ENCODE measurements at places on chromosomes 5 and 9.

DNA sequence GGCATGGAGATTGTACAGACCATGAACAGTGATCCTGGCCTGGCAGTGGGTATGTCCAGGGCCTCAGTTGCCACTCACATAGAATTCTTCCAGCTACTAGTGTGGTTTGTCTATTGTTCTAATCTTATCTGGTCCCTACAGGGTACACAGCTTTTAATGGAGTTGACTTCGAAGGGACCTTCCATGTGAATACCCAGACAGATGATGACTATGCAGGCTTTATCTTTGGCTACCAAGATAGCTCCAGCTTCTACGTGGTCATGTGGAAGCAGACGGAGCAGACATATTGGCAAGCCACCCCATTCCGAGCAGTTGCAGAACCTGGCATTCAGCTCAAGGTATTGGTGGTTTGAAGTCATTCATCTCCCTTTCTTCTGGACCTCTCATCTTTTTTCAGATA, 43.8 kb downstream of the THBS4 start:
- DNase-seq: no peak

DNA sequence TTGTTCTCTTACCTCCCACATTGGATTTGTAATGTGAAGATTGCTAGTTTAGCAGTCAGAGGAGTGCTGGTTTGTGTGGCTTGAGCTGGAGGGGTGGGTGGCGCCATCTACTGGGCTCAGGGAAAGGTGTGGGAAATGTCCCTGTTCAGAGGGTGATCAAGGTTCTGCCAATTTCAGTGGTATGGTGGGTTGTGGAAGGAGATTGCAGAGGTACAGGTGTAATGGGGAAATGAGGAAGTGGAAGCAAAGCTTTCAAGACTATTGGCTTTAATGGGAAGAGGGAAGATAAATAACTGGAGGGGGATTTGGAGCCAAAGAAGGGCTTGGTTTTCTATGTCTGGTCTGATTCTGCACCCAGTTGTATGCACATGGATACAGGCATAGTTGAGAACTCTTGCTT, 76.4 kb downstream of the OSMR start:
- peak; percentile 29 for DNase-seq

- DNase-seq: peak; percentile 79
These were observed 1.4 kb upstream of the C5orf15 start for GRCh38 chr5:133969654-133970324.

- no peak for DNase-seq
These were observed 45.7 kb upstream of the SLCO4C1 start for GRCh38 chr5:102341681-102342288.

DNA sequence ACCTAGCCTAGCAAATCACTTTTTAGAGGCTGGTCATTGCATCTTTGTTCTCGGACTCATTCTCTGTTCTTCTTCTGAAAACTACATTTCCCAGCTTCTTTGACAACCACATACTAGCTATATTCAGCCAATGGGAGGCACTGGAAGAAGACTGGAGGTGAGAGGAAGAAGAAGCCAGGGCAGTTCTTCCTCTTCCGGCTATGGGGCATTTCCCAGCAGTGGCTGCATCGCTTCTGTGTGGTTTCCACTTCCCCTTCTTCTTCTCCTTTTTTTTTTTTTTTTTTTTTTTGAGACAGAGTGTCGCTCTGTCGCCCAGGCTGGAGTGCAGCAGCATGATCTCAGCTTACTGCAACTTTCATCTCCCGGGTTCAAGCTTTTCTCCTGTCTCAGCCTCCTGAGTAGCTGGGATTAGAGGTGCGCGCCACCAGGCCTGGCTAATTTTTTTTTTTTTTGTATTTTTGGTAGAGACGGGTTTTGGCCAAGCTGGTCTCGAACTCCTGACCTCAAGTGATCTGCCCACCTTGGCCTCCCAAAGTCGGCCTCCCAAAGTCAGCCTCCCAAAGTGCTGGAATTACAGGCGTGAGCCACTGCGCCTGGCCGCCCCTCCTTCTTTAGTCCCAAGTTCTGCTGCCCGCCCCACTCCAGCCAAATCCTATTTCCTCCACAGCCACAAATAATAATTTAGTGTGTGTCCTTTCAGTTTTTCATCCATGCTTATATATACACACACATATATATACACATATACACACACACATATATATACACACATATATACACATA, 6.9 kb upstream of the UBAP1 start:
- DNase-seq: no peak

GRCh38 chr5:9780501-9780900, 150.3 kb upstream of the TAS2R1 start:
- DNase-seq: no peak

GRCh38 chr9:97271292-97271691, 36.2 kb upstream of the CCDC180 start:
- DNase-seq: no peak

- DNase-seq: no peak
These were observed 190.1 kb downstream of the TMEM232 start for GRCh38 chr5:110536120-110537115.

DNA sequence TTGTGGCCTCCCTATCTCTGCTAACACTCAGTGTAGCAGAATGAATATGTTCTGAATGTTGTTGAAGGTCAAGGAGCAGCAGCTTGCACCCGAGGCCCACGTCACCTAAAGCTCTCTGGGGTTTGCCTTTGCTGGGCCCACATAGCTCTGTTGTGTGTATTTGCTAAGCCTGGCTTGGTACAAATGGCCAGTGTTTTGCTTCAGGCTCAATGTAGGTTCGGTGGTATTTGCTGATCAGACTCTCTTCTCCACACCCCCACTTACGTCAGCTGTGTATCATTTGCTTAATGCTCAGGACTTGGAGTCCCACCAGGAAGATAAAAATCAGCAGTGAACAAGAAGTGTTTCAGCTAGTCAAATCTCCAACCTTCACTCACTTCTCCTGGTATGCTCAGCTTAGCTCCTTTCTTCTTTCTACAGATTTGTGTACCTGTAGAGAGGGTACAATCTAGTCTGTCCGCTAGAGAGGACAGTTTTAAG, 4.8 kb upstream of the RFESD start:
- DNase-seq: no peak

DNA sequence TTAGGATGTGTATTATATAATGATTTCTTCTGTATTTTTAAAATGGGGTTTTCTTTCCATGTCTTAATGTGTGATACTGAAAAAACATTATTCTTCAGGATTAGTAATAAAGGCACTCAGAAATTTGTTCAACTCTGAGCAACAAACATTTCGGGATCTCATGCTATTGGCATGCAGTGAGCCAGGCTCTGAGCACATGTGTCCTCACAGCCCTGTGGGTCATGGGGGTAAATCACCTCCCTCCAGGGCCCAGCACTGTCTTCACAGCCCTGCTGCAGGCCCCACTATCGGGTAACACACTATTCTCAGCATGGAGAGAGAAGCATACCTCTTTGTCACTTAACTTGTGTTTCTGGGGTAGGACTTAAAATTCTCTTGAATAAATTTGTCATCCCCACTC, 14.0 kb downstream of the TMEM174 start:
- DNase-seq: no peak

DNA sequence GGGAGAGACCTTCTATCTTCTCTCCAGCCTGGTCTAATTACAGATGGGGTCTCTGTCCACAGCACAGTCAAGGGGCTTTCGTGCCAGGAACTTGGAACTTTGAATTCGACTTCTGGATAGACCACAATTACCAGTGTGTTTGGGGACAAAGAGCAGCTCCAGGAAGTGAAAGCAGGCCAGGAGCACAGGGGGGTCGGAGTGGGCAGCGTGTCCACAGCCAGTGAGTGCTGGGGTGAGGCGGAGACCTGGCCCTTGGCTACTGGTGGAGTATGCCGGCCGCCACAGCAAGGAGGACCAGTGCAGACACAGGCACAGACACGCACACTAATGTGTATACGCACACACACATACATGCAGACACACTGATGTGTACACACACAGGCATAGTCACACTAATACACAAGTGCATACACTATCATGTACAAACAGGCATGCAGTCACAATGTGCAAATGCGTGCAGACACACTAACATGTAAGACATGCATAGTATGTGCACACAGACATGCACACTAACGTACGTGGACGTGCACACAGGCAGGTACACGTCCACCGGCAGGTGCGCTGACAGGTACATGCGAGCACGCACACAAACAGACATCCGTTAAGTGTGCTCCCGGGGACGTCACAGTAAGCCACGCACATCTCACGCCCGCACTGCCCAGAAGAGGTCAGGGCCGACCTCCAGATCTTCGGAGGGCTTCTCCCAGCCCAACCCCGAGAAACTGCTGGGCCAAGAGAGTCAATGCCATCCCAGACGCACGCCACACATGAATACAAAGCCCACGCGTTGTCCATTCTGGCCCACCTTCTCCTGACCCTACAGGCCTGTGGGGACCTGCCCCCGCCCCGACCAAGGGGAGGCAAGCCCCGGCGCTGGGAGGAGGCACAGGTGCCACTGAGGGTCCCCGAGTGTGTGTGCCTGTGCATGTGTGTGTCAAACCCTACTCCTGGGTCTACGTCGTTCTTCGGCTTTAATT, 46.5 kb downstream of the NKD2 start:
- DNase-seq: no peak

DNA sequence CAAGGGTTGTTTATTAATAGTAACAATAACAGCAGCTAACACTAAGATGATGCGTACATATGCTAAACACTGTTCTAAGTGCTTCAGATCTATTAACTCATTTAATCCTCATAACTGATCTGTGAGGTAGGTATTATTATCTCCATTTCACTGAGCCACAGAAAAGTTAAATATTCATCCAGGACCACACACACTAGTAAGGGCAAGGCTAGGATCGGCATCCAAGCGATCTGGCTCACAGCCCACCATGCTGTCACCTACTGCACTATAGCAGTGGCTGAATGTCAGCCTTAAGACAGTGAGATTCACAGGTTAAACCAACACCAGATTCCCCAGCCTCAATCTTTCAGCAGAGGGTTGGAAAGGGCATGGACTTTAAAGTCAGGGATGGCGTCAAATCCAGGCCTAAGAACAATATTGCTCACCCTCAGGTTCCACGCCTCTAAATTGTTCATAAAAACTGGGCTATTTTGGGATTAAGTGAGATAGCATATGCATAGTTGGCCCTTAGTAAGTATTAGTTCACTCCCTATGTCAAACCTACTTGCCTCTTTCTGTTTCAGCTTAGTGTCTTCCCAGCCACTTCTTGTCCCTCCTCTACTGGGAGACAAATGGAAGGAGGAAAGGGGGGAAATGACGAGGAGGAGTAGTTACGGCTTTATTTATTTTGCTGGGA, 150.8 kb downstream of the MAPKAP1 start:
- DNase-seq: no peak

DNA sequence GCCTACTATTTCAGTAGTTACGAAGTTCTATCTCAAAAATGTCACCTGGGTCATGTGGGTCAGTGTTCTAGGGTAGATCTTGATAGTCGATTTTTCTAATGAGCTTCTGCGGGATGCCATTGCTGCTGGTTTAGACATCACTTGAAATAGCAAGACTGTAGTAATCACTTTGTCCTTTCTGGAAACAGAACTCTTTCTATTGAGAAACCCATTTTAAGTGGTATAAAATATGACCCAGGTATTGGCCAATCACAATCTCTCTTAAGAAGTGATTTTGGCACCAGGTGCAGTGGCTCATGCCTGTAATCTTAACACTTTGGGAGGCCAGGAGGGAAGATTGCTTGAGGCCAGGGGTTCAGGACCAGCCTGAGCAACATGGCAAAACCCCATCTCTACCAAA, 17.6 kb downstream of the ARRDC3 start:
- no peak for DNase-seq

DNA sequence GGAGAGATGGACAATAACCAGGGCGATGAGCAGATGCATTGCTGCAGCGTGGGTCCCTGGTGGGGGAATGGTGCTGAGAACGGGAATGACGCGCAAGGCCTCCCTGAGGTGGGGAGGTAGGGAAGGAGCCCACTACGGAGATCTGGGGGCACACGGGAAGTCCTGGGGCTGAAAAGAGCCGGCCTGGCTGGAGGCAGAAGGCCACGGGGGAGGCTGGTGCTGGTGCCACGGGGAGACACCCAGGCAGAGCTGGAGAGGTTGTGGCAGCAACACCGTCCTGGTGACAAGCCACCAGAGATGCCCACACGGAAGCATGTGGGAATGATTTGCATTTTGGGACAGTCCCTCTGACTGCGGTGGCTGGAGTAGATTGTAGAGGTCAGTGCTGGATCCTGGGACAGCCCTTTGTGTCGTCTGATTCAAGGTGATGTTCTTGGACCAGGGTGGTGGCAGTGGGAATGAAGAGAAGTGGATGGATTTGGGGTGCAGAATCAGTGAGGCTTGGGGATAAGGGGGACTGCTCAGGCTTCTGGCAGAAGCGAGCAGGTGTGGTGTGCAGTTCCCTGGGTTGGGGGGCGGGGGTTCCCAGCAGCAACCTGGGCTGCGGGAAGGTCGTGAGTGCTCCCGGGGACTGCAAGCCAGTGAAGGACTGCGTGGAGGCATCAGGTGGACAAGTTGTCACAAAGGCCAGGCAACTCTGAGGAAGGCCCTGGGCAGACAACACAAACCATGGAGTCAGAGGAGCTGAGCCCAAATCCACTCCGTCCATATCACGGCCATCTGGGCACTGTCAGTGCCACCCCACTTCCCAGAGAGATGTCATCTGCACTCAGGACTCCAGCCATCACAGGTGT, 25.2 kb upstream of the CNOT6 start:
- DNase-seq: no peak

GRCh38 chr9:126979461-126979860, 64.9 kb downstream of the RALGPS1 start:
- DNase-seq: no peak

DNA sequence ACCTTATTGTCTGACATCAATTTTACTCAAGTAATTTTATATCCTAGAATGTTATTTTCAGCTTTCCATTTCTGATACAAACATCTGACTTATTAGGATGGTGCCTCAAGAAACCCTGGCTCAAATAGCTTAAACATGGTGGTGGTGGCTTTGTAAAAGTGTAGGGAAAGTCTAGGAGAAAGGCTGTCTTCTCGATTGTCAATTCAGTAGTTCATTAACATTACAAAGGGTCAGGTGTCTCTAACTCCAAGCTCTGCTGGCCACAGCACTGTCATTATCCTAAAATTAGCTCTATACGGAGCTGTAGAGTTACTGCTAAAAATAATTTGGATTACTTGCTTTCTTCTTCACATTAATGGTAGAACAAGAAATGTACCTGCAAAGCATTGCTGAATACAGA, 1360.1 kb upstream of the CDH6 start:
- DNase-seq: no peak

DNA sequence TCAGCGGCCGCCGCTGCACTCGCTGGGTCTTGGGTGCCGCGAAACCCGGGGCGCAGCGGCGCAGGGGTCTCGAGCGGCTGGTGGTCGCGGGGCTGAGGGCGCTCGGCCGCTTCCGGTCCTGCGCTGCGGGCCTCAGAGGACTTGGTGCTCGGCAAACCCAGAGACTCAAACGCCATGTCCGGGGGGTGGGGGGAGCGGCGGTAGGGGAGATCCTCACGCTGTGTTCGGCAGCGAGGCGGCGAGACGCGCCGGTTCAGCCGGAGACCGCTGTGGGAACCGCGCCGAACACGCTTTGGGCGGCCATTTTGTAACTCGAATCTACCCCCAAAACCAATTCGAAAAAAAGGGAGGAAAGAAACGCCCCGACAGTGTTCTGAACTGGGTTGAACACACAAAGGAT, 317.5 kb upstream of the CDH18 start:
- no peak for DNase-seq

GRCh38 chr5:144451187-144451973, 280.7 kb downstream of the KCTD16 start:
- DNase-seq: no peak

Data from kidney glomerular epithelial cell (primary cell).